Stimulated activated CD4-positive, alpha-beta T cell treated with anti-CD3 and anti-CD28 coated beads, Interleukin-4, amount 100 ng/mL, for 1 hour (primary cell): ENCODE measurements at places on chromosomes 2 and 18.
A peak's percentile ranks its signal among the peaks of the same experiment; 100 is the strongest.

DNA sequence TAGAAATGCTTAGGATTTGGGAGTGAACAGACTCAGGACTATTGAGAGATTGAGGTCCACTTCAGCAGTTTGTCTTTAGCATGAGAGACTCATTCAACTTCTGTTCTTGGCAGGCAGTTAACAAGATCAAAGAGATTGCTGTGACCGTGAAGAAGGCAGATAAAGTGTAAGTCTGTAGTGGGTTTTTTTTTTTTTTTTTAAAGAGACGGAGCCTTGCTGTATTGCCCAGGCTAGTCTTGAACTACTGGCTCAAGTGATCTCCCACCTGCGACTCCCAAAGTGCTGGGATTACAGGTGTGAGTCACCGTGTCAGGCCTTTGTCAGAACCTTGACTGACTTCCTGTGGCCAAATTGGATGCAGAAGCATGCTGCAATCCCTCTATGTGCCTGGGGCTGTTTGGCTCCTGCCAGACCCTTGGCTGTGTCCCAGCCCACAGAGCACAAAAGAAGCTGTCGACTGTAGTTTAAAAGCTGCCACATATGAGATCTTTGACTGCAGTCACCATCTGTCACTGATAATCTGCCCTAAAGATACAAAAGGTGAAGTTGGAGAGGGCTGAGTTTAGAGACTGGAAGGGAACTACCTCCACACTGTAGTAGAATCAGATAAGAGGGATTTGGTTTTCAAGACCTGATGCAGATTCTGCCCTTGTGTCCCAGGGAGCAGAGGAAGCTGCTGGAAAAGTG is 9.9 kb downstream of the CCT7 start:
- DNase-seq = no peak

GRCh38 chr2:64453770-64454385 is at the start of gene LGALSL:
Gene LGALSL (plus strand): TSS chr2:64454162. CDS start chr2:64454546, 384 bp downstream.
- DNase-seq = no peak

DNA sequence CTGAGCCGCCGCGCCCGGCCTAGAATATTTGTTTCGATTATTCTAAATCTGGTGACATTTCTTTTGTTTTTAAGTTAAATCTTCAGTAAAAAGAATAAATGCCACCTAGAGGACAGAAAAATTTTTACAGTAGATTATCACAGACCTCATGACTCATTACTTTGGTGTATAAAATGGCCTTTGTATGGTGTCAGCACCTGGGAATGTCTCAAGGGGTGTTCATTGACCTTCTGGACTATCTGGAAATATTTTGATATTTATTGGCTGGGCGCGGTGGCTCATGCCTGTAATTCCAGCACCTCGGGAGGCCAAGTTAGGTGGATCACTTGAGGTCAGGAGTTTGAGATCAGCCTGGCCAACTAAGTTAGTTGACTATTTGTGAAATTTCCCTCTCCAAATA is 30.3 kb upstream of the SLC30A6 start:
- no peak for DNase-seq

- no peak for DNase-seq
Measured at GRCh38 chr2:143759455-143759854, 630.2 kb downstream of the ARHGAP15 start.

- DNase-seq = no peak
Measured at GRCh38 chr2:172947461-172948153, 128.0 kb upstream of the MAP3K20 start.

DNA sequence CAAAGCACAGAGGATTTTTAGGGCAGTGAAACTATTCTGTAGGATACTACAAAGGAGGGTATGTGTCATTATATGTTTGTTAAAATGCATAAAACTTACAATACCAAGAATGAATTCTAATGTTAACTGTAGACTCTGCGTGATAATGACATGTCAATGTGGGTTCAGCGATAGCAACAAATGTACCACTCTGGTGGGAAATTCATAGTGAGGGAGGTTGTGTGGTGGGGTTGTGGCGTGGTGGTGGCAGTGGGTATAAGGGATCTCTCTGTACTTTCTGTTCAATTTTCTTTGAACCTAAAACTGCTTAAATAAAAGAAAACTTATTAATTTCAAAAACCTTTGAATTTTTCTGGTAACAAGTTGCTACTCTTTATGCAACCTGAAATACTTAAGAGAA is 99.3 kb upstream of the SLC38A11 start:
- no peak for DNase-seq

DNA sequence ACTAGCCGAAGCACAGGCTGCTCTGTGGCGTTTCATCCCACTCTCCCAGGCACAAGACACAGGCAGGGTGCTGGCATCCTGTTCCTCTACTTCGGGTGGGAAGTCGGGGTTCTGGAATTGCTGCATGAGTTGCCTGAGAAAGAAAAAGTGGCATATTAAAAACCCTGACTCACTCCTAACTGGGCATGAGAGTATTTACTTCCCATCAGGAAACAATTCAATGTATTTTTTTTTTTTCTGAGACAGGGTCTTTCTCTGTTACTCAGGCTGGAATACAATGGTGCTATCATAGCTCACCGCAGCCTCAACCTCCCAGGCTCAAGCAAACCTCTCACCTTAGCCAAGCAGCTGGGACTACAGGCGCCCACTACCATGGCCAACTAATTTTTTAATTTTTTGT is 7.4 kb downstream of the ODC1 start:
- DNase-seq = no peak

DNA sequence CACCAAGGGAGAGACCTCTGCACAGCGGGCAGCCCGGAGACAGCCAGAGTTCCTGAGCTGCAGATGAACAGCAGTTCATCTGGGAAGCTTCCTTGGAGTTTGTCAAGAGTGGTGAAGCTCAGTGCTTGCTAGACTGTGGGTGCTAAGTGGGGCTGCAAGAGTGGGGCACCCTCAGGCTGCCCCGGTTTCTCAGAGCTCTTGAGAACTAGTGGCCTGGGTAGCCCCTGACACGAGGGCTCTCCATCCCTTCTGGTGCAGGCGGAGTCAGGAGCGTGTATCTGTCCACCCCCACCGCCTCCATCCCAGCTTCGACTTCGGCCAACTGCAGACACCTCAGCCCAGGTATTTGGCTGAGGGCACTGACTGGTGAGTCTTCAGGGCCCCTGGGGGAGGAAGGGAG is 222.0 kb downstream of the LOXHD1 start:
- no peak for DNase-seq

DNA sequence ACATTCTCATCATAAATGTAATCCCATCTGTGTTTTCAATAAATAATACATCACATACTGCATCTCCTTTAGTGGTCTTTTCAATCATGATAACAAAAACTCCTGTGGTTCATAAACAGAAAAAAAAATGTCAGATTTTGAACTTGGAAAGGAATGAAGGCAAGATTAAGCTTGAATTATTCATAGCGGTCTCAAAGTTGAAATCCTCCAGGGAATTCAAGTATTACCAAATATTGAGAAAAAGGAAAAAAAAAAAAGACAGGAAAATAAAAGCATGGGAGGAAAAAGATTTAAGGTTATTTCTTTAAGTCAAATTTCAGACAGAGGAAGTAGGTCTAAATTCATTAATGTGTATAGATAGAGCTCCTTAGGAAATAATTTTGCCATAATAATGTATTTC is 92.1 kb downstream of the COLEC12 start:
- DNase-seq = no peak

GRCh38 chr2:201180010-201180409 is 2.9 kb upstream of the CASP10 start:
- DNase-seq = no peak

DNA sequence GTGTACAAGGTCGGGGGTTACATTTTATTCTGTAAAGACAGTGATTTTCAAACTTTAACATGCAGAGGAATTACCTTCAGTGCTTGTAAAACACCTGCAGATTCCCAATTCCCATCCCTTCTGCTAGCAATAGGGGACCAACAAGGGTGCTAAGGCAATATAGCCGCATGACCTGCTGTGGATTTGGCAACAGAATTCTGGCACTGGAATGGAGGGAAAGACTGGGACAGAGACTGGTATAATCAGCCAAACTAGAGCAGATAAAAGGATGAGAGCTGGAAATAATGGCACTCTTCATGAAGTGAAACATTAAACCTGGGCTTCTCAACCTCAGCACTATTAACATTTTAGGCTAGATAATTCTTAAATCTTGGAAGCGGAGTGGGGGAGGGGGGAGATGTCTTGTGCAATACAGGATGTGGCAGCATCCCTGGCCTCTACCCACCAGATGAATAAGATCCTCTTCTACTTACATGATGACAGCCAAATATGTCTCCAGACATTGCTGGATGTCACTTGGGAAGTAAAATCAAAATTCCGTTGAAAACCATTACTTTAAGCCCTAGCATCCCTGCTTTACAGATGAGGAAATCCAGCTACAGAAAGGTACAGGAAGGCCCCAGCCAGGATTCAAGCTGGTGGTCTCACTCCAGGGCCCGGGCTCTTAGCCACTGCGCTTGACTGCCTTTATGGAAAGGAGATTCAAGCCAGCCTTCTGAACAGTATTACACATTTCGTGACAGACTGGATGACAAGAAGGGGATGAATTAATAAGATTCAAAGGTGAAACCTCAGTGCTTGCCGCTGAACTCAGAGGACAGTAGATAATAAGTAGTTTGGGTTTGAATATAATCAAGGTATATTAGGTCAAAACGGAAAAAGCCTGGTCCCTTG is 1.7 kb downstream of the EVA1A start:
- no peak for DNase-seq

- DNase-seq = no peak
Measured at GRCh38 chr2:166700079-166700478, 188.2 kb upstream of the XIRP2 start.

GRCh38 chr2:150228936-150229335 is 258.5 kb downstream of the RND3 start:
- DNase-seq = no peak

DNA sequence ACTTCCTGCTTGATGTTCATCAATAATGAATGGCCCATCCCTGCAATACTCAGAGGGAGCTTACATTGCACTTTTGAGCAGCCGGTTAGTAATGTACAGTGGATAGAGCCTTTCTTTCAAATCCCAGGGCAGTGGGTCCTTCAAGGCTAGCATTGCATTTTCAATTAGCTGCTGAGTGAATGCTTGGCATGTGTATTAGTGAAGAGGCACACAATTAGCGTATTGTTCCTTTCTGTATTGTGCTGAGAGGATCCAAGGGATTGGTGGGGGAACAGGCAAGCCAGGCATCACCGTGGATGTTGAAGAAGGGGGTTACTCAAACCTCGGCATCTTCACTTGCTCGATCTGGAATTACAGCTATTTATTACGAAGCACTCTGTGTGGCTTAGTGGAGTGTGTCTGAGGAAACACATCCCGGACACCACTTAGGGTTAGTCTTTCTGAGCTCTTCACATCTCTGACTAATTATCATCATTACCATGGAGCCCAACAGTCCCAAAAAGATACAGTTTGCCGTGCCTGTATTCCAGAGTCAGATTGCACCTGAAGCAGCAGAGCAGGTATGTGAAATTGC is at the start of gene PPP1R1C:
TSS of gene PPP1R1C (plus strand) at position 222 of the 574 bp plus-strand sequence. CDS start at position 480, 258 bp downstream.
- no peak for DNase-seq

DNA sequence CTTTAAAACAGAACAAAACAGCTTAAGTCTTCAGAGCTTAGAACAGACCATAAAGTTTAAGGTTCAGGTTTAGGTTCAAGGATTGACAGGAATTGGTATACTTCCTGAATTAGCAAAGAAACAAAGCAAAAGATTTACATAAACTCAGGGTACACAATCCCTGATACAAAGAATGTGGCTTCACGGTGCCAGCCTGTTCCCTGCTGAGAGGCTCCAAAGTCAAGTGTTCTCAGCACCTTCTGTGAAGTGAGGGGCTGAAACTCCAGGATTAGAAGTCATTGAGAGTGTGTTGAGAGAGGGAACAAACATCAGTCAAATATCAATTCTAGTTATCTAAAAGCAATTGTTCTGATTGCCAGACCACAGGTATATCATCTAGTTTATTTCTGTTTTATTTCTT is 35.7 kb downstream of the DYNAP start:
- DNase-seq = no peak

- no peak for DNase-seq
Measured at GRCh38 chr2:84969511-84970209, 1.3 kb upstream of the KCMF1 start.

- DNase-seq = peak; percentile 19
Measured at GRCh38 chr18:45686891-45687611, 36.9 kb upstream of the SLC14A1 start.

GRCh38 chr2:74428675-74429074 is 7.1 kb downstream of the WDR54 start:
- no peak for DNase-seq

GRCh38 chr2:31319406-31320175 is 85.6 kb downstream of the EHD3 start:
- DNase-seq = no peak

GRCh38 chr2:142693171-142693950 is 184.1 kb upstream of the KYNU start:
- DNase-seq = no peak

DNA sequence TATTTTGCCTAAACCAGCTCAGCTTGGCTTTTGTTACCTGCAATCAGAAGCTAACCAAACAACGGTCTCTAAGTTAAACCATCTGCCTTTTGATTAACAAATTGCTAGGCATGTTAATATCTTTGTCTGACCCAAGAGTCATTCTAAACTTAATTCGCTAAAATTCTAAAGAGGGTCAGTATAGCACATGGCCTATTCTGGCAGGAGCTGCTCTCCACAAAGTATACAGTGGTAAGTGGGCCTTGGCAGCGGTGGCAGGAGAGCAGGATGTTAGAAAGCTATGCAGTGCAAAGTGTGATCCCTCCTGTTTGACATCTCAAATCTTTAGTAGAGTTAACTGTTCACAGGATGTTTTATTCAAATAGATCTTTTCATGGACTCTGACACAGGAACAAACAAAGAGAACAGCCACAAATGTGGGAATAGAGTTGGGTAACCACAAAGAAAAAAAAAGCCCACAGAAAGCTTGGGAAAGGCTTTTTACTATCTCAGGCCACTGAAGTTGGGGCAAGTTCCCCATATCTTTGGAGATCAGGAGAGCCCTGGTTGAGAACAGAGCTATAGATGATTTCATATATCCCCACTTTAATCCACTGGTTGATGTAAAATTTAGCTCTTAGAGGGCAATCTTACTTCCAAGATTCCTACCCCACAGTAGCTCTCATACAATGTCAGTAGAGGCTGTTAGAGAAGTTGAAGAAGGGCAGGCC is 10.6 kb downstream of the CFAP210 start:
- DNase-seq = no peak

DNA sequence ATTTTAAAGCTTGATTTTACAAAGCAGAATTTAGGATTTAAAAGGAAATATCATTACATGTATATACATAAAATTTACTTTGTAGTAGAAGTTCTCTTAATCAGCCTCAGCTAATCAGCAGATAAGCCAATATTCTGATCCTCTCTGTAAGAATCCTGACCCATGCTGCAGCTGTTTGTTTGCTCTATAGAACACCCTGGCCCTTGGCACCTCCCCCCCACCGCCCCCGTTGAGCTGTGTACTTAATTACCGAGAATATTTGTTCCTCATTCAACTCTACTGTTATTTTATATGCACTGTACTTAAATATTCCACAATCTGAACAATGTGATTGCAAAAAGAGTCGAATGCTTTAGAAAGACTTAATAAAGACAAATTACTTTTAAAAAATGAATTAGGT is 98.0 kb downstream of the EVA1A start:
- no peak for DNase-seq

GRCh38 chr2:112787294-112787693 is 3.0 kb upstream of the IL1A start:
- DNase-seq = no peak

- no peak for DNase-seq
Measured at GRCh38 chr2:168350380-168350779, 103.0 kb upstream of the STK39 start.
